ENCODE measurements at places on chromosomes 16 and 17.

GRCh38 chr16:65305266-65305959 lies 183.6 kb upstream of the CDH11 start:
- no peak for DNase-seq

GRCh38 chr16:19710191-19710908 lies 7.7 kb downstream of the KNOP1 start:
- DNase-seq = no peak

DNA sequence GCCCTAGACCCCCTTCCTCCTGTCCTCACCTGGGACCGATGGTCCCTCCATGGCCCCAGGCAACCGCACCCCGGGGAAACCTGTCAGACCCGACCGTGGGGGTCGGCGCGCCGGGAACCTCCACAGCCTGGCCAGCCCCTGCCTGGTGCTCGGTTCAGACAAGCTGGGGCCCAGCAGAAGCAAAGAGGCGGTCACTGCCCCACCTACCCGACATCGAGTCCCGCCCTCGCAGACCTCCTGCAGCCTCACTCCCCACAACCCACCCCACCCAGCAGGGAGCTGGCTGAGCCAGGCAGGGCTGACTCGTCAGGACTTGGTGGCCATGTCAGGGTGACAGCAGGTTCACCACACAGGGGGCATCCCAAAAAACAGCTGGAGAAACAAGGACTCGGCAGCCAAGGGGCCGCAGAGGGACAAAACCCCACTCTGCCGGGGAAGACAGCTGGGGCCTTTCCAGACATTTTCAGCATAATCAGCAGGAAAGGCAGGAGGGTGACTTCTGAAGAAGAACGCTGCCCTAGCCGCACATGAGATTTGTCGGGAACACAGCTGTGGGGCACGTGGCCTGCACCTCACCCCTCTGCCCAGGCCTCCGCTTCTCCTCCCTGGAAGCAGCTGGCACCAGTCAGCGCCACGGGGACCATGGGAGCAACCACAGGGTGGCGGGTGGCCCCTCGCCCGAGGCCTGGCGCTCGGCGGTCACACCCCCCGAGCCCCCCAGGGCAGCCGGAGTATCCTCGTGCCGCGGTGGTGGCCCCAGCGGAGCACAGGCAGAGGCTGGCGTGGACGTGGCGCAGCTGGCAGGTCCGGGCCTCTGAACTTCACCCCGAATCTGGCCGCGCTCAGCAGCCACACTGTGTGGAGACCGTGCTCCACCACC lies 22.9 kb downstream of the GNPTG start:
- DNase-seq = no peak

DNA sequence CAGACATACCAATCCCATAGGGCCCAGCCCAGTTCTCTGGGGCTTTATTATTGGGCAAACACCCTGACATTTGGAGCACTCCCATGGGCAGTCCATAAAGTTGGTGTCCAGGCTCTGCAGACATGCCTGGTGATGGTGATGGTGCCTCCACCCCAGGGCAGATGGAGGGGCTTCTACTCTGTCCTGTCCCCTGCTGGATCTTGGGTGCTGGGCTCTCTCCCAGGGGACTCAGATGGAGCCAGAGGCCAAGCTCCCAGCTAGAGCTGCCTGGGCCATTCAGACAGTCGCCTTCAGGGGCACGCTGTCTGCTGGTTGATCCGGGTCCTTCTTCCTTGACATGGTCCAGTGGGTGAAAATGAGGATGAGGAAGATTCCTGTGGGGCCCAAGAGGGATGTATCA lies 10.6 kb downstream of the CDH16 start:
- no peak for DNase-seq

DNA sequence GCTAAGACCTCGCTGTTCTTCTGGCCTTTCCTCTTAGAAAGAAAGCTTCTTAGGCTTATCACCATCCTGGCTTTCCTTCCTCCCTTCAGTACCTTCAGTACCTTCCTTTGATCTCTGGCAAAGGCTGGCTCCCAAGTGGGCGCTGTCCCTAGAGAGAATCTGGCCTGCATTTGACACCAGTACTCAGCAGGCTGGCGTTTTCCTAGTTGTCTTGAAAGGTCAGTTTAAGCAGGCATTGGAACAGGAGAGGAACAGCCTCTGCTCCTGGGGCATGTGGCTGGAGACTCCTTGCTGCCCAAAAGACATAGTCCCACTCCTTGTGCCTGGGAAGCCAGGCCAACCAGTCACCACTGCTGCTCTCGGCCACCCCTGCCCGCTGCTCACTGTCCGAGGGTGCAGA lies 34.1 kb downstream of the TMEM238L start:
- DNase-seq = no peak

GRCh38 chr17:16975277-16975651 lies 3.3 kb upstream of the TNFRSF13B start:
- no peak for DNase-seq

DNA sequence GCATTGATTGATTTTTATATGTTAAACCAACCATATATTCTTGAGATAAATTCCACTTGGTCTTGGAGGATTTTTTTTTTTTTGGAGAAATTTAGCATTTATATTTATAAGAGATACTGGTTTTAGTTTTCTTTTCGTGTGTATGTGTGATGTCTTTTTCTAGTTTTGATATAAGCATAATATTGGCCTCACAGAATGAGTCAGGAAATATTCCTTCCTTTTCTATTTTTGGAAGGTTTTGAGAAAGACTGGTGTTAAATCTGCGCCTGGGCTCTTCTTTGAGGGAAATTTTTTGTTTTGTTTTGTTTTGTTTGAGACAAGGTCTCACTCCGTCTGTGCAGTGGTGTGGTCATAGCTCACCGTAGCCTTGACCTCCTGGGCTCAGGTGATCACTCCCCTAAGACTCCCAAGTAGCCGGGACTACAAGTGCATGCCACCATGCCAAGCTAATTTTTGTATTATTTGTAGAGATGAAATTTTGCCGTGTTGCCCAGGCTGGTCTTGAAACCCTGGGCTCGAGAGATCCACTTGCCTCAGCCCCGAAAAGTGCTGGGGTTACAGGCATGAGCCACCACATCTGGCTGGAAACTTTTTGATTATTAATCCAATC lies 28.8 kb upstream of the CCL22 start:
- DNase-seq = no peak

GRCh38 chr16:11684231-11685025 lies 16.2 kb downstream of the SNN start:
- no peak for DNase-seq

DNA sequence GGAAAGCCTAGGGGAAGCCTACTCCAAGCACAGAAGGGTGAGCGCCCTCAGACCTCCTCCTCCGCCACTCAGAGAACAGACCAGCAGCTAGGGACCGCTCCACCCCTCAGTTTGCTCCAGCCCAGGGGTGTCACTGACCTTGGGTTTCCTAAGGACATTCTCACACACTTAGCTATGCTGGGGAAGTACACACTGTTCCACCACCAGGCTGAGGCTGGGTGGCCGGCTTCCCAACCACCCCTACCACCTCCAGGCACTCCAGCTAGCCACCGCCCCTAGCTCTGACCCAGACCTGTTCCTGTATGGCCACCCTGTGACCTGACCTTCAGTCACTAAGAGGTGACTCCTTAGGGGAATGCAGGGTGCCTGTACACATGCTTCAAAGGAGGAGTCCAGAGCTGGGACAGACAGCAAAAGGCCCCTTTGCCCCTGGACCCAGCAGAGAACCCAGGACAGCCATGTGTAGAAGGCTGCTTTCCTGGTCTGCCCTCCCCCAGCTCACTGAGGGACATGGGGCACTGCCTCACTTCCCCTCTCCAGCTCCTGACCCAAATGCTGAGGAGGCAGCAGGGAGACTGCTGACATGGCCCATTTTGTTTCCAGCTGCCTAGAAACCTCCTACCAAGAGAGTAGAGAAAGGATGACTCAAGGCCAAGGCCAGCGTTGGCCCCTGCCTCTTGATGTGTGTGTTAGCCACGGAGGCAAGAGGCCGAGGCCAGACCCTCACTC lies 6.7 kb downstream of the HSPB9 start:
- DNase-seq = no peak

- no peak for DNase-seq
These were observed 12.0 kb downstream of the MYO18A start for GRCh38 chr17:29168079-29168758.

DNA sequence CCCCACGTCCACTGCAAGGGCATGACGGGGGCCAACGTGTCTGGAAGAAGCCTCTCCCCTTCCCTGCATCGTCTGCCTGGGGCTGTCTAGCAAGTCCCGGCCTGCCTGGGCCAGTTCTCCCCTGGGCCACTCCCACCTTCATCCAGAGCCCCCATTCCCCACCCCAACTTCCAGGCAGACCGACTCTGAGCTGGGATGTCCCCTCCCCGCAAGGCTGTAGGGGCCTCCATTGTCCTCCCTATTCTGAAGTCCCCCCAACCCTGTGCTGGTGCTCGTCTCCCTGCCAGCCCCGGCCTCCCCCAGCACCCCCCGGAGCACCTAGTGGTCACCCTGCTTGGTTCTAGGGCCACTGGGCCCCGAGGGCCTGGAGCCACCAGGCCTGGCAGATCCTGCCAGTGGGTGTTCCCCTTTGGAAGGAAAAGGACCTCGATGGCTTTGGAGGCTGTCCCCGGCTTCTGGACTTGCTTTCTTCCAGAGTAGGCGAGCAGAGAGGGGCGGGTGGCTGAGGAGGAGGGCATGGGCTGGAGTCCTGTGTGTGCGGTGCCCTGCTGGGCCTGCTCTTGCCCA lies 4.8 kb downstream of the GLIS2 start:
- no peak for DNase-seq

- DNase-seq = no peak
These were observed 11.7 kb upstream of the SCNN1B start for GRCh38 chr16:23290189-23291062.

DNA sequence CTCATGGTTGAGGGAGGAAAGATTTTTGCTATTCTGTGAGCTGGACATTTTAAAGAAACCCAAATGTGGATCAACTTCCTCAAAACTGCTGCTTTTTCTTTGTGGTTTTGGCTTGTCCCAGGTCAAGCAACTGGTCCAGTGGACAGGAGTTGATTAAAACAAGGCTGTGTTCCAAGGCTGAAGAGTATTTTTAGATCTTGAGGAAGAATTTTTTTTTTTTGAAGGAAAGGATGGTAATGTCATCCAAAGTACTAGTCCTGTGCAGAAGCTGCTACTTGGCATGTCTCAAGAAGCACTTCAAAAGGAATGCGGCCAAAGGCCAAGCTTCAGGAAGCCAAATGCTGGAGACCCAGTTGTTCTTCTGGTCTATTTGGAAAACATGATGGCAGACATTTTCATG lies 8.0 kb upstream of the MYH2 start:
- no peak for DNase-seq

DNA sequence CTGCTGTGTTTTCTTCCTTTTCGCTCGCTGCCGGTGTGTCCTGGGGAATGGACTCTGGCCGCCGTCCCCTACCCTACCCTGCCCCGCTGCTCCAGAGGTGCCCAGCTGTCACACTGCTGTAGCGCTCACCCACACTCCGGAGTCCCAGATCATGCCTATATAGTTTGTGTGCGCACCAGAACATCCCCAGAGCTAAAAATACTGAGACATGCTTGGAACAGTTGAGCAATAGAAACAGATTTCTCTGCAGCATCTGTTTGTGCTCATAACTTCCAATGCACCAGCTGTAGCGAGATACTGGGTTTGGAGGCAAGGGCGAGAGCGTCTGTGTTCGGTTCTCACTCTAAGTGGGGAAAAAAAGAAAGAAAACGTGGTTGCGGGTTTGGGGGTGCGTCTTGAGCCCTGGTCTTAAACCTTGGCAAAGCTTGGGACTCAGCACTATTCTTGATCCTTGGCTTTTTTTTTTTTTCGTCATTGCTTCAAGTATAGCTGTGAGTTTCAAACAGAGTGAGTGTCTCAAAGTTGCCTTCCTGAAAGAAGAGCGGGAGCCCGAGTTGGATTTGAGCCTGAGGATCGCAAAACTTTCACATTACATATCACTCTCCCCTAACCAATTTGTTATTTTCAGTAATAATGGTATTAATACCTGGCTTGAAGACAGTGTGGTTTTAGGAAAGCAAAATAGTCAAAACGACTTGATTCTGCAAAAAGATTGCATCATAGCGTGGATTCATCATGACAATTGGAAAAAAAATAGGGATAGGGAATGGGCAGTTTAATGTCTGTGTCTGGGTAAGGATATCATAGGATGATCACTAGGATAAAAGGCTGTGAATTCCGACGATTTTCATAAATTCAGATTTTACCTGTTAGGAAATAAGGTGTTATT lies 621 bp downstream of the KCNJ2 start:
- DNase-seq = no peak

- DNase-seq = no peak
These were observed 21.4 kb downstream of the ZDHHC7 start for GRCh38 chr16:84989749-84990620.

DNA sequence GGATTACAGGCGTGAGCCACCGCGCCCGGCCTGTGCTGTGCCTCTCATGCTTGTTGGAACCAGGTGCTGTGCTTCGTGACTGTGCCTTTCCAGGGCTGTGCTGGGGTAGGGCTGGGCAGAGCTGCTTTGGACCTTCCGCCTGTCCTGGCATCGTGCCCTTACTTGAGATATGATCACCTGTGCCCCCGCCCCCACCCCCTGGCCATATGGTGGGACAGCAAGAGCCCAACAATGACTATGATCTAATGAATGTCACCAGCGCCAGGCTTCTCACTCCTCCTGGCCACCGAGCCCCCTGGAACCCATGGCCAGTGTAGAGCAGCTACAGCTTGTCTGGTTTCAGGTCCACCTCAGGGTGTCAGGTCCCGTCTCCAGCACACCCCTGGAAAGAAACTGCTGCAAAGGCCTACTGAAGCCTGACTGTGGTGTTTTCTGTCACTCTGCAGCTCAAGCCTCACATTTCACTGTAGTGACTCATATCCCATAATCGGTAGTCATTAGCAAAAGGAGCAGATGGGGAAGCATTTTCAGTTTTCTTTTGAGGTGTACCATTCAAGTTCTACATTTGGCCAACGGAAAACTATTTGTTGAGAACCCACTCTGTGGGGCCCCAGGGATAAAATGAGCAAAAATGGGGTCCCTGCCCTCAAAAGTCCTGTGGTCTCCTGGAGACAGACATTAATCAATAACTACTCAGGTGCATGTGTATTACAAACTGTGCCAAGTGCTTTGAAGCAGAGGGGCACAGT lies 22.1 kb downstream of the FCSK start:
- no peak for DNase-seq

GRCh38 chr17:56831369-56832095 lies 2.2 kb downstream of the C17orf67 start:
- no peak for DNase-seq

- DNase-seq = no peak
These were observed 272.4 kb downstream of the IRF8 start for GRCh38 chr16:86171329-86171728.

GRCh38 chr17:80894439-80894721 lies 97.3 kb upstream of the CHMP6 start:
- no peak for DNase-seq

DNA sequence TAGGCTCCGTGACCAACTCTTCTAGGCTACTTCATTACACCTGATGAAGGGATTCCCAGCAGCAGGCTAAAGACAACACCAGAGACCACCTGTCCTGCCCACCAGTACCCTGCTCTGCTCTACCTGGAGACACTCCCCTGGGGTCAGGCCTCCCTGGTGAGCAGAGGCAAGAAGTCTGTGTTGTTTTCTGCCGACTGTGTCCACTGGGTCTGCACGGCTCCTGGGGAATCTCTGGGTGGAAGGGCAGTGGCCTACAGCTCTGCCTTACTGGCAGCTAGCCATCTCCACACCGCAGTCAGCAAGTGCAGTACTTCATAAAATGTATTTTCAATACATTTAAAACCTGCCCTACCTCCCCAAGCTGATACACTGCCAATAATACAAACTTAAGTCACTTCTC lies 6.8 kb downstream of the RSL1D1 start:
- DNase-seq = no peak

- no peak for DNase-seq
These were observed 14.1 kb downstream of the PHF12 start for GRCh38 chr17:28937044-28937729.

All from stimulated activated CD8-positive, alpha-beta memory T cell treated with anti-CD3 and anti-CD28 coated beads, Interleukin-7, amount 100 ng/mL, for 24 hours (primary cell).